ENCODE measurements at places on chromosomes 12 and 14.

GRCh38 chr12:52879394-52880351 lies 25.2 kb downstream of the KRT8 start:
- DNase-seq: peak; percentile 38

DNA sequence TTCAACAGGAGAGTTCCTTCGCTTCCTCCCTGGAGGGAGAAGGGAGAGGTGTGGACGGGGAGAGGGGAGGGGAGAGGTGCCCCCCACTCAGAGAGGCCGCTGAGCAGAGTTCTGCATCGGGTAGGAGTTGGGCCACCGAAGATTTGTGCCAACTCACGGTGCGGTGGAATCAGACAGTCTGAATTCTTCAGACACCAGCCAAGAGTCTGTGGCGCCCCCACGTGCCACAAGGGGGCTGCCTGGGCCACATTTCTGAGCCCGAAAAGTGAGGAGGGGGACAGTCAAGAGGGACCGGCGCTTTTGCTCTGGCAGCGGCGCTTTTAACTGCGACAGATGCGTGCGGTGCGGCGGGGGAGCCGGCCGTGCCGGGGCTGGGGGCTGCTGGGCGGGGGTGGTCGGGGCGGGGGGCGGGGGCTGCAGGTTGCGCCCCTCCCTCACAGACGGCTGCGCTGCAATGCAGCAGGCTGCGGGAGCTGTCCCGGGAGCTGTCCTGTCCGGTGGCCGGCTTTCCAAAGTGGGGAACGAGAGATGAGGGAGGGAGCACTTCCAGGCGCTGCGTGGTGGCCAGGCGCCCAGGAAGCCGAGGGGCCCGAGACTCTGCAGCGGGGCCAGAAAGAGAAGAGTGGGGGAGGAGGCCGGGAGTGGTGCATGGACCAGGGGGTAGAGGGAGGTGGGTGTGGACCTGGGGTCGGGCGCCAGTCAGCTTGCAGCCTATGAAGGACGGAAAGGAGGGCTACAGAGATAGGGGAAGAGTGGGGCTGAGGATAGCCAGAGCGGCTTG lies 975 bp upstream of the RTL1 start:
- DNase-seq: no peak

DNA sequence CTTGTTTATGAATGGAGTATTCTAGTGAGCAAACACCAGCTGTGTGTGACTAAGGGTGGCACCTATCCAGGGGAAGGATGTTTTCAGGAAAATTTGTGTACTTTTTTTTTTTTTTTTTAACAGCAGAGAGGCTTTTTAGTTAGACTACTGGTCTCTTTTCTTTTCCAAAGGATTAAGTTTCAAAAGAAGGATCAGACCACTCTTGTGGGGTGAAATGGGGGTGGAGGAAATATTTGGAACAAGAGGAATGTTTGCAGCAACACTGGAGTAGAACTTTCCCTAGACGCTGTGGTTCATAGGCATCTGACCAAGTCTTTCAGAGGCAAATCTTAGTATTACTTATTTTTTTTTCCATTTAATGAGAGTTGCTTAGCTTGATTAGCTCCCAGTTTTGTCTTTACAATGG lies 21.1 kb downstream of the NUBPL start:
- no peak for DNase-seq

- DNase-seq: no peak
Observed at GRCh38 chr12:51171884-51172514, 936 bp downstream of the TFCP2 start.

- no peak for DNase-seq
Observed at GRCh38 chr14:103932791-103933490, 4.7 kb downstream of the TDRD9 start.

- no peak for DNase-seq
Observed at GRCh38 chr12:94710933-94711332, 60.6 kb upstream of the TMCC3 start.

DNA sequence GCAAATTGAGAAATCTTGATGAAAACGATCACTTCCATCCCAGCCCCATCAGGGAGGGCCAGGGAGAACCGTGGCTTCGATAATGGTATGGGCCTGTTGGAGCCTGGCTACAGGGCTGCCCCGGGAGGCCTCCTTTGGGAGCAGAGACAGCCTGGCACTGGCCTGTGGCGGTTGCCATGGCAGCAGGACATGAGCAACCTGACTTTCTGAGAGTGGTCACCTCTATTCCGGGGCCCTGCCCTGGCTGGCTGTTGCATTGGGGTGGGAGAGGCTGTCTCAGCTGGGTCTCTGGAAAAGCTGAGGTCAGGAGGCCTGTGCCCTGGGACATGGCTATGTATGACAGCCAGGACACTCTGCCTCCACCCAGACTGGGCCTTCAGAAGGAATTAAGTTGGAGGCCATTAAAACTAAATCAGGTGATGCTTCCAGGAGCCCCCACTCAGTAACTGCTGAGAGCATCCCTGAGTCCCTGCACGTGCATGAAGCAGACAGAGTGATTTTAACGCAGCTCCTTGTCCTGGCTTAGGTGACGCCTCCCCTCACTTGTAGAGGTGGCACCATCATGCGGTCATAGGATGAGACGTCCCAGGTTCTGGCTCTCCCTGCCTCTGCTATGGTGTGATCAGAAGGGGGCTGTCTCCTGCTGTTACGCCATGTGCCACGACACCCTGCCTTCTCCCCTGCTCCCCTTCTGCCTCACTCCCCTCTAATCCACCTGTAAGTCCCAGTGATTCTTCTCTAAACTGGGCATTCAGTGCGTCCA lies 126.3 kb downstream of the SLC25A47 start:
- DNase-seq: no peak

DNA sequence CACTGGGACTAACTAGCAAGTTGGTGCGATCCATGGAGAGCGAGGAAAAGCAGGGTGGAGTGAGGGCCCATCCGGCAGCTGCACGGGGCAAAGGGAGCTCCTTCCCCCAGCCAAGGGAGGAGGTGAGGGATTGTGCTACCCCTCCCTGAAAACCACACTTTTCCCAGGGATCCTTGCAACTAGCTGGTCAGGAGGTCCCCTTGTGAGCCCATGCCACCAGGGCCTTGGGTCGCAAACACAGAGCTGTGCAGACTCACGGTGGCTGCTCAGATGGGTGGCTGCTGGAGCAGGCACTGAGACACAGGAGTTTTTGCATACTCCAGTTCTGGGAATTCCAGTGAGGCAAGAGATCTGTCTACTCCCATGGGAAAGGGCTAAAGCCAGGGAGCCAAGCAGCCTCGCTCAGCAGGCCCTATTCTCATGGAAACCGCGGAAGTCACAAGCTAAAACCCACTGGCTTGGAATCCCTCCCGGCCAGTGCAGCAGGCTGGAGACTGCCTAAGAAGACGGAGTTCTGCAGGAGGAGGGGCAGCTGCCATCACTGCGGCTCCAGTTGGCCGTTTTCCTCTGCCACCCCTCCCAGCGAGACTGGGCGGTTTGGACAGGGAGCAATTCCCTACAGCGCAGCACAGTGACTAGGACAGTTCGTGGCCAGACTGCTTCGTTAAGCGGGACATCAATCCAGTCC lies 10.9 kb upstream of the ZNF705A start:
- no peak for DNase-seq

- DNase-seq: no peak
Observed at GRCh38 chr12:17158201-17158600, 552.2 kb upstream of the LMO3 start.

DNA sequence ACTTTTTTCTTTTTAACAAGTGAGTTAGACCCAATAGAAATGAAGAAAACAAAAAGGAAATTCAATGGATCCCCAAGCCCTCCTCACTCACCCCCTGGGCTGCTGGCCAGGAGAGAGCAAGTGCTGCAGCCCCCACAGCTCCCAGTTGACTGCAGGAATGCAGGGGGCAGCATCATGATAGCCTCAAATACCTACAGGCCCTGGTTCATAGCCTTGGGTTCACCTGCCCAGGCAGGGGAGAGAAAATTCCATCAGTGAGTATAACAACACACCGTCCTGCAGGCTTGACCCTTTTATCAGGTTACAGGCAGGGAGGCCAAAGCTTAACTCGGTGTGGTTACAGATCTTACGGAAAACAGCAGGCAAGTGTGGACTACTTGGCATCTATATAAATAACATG lies 76.3 kb downstream of the PHLDA1 start:
- no peak for DNase-seq

- no peak for DNase-seq
Observed at GRCh38 chr12:16622338-16622737, 16.4 kb upstream of the LMO3 start.

GRCh38 chr12:15682826-15683225 lies 106.4 kb downstream of the EPS8 start:
- no peak for DNase-seq

DNA sequence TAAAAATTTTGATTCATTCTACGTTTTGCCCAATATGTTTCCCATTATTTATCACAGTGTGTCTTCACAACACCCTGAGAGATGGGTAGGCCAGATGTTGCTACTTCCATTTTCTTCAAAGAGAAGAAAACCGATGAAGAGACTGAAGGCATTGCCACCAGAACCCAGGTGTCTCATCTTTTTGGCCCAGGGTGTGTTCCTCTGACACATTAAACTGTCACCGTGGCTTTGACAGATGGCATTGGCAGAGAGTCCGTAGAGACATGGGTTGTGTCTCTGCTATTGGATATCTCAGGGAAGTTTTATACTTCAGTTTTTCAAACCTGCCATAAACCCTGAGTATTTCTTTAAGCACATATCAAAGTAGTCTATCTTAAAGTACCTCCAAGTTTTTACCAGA lies 11.3 kb upstream of the NUDT4 start:
- no peak for DNase-seq

DNA sequence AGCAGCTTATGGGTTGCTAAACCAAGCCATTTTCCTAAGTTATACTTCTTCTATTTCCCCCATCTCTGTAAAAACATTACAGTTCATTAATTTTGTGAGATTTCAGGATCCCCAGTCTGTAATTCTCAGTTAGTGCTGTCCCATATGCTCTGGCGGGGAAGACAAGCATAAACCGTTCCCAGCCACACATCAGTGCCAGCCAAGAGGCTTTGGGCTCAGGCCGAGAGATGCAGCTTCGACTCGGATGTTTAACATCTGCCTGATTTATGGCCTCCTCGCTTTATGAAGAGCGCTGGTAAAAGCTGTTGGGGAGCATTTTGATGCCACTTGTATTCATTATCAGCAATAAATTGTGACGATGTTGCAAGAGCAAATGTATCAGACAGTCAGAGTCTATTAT lies 349.1 kb upstream of the CCDC196 start:
- DNase-seq: no peak

DNA sequence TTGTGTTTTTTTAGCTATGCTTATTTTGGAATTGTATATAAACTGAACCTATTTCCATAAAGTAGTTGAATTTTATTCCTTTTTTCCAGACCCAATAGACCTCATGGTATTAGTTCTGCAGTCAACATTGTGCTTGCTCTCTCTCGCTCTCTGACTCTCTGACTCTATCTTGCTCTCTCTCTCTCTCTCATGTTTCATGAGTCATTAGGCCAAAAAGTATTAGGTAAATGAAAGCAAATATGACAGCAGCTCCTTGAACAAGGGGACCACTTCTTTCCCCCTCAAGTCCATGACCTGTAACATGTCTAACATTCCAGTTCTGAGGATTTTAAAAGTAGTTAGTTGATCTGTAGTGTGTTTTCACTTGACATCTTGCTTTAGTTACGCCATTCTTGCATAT lies 14.0 kb upstream of the C12orf71 start:
- no peak for DNase-seq

GRCh38 chr12:52278575-52279421 lies 4.4 kb downstream of the KRT86 start:
- DNase-seq: peak; percentile 66

DNA sequence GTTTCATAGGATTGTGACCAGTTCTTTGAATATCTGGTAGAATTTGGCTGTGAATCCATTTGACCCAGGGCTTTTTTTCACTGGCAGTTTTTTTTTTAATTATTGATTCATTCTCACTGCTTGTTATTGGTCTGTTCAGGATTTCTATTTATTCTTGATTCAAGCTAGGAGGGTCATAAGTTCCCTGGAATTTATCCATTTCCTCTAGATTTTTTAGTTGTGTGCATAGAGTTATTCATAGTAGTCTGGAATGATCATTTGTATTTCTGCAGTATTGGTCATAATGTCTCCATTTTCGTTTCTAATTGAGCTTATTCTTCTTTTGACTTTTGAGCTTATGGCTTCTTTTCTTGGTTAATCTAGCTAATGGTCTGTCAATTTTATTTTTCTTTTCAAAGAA lies 291.6 kb downstream of the AKAP6 start:
- DNase-seq: no peak

DNA sequence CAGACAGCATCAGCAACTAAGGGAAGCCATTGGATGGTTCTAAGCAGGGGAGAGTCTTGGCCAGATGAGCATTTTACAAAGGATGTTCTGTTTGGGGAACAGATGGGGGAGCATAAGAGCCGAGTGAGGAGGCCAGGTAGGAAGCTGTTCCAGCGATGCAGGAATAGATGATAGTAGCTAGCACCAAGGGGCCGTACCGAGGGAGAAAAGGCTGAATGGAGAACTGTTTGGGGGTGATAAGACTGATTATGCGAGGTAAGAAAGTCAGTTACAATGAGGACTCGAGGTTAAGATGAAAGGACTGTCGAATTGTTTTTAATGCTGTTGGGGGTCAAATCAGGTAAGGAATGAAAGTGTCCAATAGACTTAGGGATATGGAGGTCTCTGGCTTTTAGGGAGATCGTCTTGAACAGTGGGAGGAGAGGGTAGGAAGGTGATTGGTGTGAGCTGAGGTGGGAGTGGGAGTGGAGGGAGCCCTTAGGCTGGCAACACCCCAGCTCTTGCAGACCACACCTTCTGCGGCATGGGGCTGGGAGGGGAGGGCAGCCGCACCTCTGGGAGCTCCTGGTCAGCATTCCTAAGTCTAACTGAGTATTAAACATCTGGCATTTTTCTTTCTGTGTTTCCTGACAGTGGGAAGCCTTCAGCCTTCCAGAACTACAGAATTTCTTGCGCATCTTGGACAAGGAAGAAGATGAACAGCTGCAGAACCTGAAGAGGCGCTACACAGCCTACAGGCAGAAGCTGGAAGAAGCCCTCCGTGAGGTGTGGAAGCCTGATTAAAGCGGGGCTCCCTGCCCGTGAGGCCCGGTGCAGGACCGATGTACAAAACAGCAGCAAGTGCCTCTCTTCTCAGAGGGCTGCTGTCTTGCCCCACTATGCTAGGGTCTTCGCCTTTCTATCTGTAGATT lies 64.8 kb downstream of the GNS start:
- no peak for DNase-seq

GRCh38 chr14:43116341-43116740 lies 1390.7 kb downstream of the FSCB start:
- DNase-seq: no peak

GRCh38 chr12:130281153-130281799 lies 56.4 kb upstream of the PIWIL1 start:
- peak; percentile 12 for DNase-seq

- peak; percentile 12 for DNase-seq
Observed at GRCh38 chr12:21656905-21657325, 727 bp downstream of the LDHB start.

- DNase-seq: peak; percentile 71
Observed at GRCh38 chr14:100850841-100851585, 25.1 kb downstream of the MEG3 start.

DNA sequence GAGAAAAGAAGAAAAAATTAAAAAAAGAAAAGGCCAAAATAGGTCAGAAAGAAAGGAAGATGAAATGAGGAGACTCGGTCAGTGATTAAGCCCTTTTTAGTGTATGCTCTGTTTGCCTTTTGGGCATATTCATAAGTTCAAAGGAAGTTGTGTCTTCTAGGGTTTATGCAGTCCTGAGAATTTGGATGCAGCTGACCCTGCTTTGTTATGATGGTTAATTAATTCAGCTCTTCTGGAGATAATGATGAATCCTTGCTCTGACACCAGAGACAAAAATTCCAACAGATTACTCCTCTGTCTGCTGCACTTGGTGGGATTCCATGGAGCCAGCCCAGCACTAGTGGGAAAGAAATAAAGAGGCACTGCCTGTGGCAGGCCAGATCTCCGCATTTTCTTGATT lies 4.5 kb upstream of the SLC7A8 start:
- DNase-seq: no peak
